HS-5 (cell line): ENCODE measurements at places on chromosomes 6 and 20.

DNA sequence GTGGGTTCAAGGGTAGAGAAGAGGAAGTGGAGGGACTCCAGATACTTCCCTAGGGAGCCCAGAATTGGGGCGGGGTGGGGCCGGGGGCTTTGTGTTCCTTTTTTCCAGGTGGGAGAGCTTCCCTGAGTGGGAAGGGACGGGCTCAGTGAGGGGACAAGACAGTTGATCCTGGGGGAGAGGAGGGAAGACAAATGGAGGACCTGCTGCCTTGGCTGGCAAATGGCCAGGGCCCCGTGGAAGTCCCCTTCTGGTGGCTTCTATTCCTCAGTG is 2.6 kb downstream of the CTSZ start:
- no peak for DNase-seq

- DNase-seq = no peak
Measured at GRCh38 chr6:138997136-138997535, 9.1 kb upstream of the REPS1 start.

DNA sequence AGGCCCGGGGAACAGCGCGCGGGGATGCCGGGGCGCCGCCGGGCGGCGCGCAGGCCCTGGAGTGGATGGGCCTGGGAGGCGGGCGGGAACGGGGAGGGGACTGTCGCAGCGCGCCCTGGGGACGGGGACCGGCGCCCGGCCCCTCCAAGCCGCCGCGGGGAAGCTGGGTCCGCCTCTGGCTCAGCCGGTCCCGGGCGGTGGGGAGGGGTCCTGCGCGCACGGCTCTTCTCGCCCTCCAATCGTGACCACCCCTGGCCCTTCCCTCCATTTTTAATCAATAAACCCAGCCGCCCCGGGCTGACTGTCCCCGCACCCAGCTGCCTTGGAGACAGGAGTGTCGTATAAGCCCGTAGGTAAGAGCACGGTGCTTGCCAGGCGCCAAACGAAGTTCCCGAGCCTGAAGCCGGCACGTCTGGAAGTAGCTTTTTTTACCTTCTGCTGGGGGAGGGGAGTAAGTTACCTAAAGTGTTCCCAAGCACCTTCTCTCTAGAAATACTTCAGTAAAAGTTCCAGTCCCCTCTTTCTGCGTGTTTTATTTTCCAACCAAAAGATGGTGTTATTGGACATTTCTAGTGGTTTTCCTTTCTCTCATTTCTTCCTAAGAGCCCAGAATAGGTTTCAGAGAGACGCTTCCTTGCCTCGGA is 780 bp upstream of the TAF4 start:
- no peak for DNase-seq

GRCh38 chr6:101544286-101544685 is 150.8 kb downstream of the GRIK2 start:
- DNase-seq = no peak

DNA sequence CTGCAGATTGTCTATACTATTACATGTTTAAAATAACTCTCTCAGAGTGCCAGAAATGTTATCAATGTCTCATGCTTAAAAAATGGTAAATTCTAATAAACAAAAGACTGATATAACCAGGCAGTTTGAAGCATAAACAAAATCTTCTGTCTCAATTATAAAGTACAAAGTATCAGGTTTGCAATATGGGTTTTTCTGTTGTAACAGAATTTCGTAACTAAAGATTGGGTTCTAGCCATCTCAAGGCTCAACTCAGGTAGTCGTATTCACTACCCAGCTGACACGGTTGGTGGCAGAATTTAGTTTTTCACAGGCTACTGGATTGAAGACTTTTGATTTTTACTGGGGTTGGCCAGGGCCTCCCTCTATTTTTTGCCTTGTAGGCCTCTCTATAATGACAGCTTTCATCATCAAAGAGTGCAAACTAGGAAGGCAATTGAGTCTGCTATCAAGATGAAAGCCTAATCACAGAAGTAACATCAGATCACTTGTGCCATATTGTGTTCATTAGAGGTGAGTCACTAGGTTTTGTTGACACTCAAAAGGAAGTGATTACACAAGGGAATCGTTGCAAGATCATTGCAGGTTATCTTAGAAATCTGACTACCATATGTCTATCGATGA is 3.6 kb downstream of the CYP39A1 start:
- DNase-seq = peak; percentile 58

GRCh38 chr6:82739303-82739702 is 326.3 kb downstream of the UBE3D start:
- DNase-seq = no peak

GRCh38 chr6:6176127-6176526 is 144.3 kb downstream of the F13A1 start:
- DNase-seq = no peak

- DNase-seq = no peak
Measured at GRCh38 chr6:148316308-148316707, 26.3 kb upstream of the SASH1 start.

- DNase-seq = no peak
Measured at GRCh38 chr6:109318328-109318876, 63.9 kb downstream of the CD164 start.

- no peak for DNase-seq
Measured at GRCh38 chr6:90859612-90860011, 272.7 kb upstream of the MAP3K7 start.

- DNase-seq = no peak
Measured at GRCh38 chr20:37877832-37878772, 24.8 kb upstream of the VSTM2L start.
